Stimulated activated CD4-positive, alpha-beta T cell treated with anti-CD3 and anti-CD28 coated beads, Interleukin-1b, Interleukin-23, amount 100 ng/mL, for 4 hours (primary cell): ENCODE measurements at places on chromosomes 2 and 18.

GRCh38 chr18:24428709-24429108 is 2.2 kb downstream of the IMPACT start:
- no peak for DNase-seq

DNA sequence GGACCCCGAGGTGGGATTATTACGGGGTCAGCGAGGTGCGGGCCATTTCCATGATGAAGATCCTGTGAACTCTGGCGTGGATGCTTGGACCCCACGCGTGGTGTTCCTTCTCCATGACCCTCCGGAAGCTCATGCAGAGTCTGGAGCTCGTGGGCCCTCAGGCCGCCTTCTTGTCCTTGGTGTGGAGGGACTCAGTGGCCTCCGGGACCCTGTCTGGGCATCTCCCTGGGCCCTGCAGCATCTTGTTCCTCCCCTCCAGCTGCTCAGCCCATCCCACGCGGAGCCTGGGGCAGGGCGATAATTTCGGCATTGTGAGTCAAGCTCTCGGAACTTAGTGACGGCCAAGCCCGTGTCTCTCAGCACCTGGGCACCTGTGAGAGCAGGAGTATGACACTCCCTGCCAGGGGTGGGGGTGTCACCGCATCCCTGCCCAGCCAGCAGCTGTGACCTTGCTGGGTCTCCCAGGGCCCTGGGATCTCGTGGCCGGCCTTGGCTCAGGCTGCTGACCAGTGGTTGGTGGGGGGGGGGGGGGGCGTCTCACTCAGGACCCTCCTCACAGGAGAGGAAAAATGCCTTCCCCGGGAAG is 24.6 kb downstream of the RTP5 start:
- no peak for DNase-seq

DNA sequence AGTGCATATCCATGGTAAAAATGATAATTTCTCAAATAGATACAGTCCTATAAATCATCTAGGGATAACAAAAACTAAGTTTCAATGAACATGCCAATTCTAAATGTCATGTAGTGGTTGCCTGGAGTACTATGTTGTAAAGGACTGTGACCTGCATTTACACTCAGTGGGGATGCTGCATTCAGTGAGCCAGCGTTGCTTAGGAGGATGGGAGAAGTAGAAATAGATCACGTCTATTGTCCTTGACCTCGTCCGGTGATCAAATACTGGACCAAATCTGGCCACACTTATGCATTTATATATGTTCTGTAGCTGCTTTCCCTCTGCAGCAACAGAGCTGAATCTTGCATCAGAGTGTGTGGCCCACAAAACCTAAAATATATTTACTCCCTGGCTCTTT is 139.0 kb upstream of the ETAA1 start:
- no peak for DNase-seq

DNA sequence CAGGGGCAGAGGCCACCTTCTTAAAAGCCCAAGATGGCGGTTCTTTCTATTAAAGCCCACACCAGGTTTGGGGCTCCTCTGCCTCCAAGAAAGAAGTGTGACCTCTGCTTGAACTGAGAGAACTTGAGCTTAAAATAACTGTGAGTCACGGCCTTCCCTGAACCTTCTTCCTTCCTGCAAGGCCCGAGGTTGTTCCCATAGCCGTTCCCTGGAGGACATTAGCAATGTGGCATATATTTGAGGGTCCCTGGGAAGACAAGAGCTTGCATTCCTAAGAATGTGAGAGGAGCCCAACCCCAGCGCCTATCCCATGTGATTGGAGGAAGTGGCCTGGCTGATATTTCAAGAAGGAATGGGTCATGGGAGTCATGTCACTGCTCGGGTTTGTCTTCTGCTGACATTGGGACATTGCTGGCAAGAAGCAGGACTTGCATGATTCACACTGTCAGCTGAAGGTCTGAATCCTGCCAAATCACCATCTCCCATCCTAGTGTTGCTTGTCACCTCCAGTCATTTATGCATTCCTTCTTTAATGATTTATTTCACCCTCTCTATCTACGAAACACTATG is 168.1 kb downstream of the TRIB2 start:
- no peak for DNase-seq

GRCh38 chr2:127640082-127641072 is 5.6 kb upstream of the GPR17 start:
- no peak for DNase-seq

- DNase-seq, result no peak
Observed at GRCh38 chr2:217142649-217143266, 282.9 kb upstream of the TNP1 start.

DNA sequence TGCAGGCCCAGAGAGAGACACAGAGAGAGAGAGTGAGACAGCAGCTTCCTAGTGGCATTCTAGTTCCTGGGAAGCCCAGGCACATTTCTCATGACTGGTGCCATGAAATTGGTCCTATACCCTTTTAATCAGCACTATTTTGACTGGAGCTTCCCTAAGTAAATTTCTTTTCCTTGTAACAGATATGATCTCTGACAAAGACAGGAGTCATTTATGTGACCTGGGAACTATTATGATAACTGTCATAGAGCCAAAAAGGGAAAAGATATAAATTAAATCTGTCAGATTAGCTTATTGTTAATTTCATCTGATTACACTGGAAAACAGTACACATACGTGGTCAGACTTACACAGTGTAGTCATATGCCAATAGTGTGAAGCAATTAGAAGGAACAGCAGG is 161.3 kb upstream of the HNRNPA3 start:
- no peak for DNase-seq

DNA sequence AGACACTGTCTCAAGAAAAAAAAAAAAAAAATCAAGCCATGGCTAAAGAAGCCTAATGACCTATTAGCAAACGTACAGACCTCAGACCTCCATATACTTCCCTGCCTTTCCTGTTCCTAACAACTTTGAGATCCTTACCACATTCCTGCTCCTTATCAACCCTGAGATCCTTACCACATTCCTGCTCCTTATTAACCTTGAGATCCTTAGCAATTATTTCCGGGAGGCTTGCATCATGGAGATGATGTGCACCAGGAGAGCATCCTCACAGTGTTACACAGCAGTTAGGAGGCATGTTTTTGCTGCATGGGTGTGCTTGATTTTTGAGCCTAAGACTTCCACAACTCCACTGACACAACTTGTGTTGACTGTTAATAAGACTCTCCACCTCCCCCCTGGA is 54.6 kb upstream of the RASGRP3 start:
- DNase-seq, result no peak

DNA sequence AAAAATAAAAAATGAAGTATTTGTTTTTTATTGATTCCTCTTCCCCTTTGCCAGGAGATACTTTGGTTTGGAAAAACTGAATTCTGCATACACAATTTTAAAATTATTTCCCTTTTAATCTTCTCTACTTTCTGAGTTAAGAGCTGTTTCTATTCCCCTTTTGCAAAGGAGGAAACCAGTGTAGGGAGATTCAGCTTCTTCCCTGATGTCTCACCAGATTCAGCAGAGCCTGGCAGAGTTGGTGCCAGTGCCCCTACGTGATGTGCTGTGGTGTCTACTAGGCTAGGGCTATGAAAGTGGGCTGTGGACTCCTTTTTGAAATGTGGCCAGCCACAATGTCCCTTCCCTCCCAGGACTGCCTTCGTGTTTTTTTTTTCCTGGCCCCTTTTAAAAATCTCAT is 2.4 kb downstream of the RPE start:
- no peak for DNase-seq

DNA sequence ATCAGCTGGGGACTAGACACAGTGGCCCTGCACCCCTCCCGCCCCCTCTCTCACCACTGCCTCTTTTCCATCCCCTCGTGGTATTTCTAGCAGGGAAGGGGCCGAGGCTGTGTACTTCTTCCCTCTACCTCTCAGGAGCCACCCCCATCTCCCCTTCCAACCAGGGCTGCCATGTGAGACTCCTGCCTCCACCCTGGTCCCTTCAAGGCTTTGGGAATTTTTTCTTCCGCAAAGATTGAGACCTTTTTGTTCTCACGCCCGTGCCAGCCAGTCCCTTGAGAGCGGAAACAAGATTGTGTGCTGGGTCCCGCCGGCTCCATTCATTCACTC is 39.1 kb downstream of the LPIN1 start:
- no peak for DNase-seq

- DNase-seq, result no peak
Observed at GRCh38 chr18:23053776-23054457, 81.4 kb upstream of the CABLES1 start.

DNA sequence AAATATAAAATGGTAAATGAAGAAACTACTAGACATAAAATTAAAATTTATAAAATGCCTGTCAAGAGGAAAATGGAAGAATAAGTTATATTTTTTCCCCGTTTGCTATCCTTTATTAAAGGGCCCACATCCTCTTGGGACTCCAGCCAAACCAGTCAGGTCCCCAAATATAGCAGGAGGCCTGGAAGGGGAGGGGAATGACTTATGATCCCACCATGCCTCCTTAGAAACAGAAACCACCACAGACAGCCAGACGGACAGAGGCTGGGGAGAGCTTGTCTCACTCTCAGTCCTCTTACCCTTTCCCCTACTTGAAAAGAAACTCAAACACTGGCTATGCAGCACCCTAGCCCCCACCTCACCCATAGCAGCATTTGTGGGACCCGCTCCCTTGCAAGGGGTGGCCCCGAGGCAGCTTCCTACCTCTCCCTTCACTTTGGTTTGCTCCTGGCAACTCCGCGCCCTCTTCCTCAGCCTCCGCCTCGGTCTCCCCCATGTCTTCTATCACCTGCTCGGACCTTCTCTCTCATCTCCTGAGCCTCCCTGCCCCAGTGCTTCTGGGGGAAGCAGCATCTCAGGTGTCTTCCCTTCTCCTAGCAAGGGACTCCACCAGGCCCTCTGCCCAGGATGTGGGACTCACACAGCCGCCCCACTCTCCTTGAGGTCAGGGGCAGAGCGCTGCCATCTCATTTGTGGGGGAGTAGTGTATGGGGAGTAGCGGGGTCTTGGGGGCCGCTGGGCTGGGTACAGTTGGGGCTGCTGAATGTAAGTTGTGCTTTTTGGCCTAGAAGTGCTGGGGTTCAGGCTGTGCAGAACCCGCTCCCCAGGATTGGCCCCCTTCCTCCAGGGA is 37.4 kb upstream of the ANKRD62 start:
- no peak for DNase-seq

DNA sequence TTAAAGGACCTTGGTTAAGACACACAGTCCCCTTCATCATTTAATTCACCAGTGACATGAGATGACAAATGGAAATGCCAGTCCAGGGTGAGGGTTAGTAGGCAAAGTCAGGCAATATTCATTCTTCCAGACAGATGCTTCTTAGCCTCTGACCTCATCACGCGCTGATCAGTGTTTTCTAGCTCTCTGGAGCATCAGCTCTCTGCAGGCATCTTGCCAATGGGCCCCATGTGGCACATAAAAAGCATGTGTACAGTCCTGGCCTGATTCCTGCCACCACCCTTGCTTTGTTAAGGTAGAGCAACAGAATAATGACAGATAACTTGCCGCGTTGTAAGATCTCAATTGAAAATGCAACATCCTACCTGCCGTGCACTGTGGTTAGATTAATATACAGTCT is 20.3 kb upstream of the NPAS2 start:
- DNase-seq, result no peak

DNA sequence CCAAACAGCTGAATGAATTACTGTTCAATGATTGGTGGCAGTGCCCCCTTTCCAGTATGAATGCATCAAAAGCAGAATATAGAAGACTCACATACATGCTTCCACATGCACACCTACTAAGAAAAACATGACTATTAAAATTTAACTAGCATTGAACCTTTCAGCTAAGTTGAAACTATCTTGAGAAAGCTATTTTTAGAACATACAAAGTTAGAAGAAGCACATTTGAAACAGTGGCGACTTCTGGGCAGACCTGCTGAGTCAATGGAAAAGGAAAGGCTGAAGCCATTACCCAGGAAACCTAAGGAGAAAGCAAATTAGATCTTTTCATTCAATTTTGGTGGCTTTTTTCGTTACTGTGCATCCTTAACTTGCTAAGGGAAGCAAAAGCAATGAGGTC is 55.9 kb downstream of the PLA2R1 start:
- no peak for DNase-seq
